ENCODE measurements at places on chromosomes 13 and 19.

GRCh38 chr19:4229179-4229931 is at the start of gene EBI3:
TSS of gene EBI3 (plus strand) at chr19:4229523. CDS start at chr19:4229551, 28 bp downstream.
- DNase-seq: no peak

GRCh38 chr19:3007975-3008374 is 21.1 kb downstream of the TLE2 start:
- DNase-seq: no peak

DNA sequence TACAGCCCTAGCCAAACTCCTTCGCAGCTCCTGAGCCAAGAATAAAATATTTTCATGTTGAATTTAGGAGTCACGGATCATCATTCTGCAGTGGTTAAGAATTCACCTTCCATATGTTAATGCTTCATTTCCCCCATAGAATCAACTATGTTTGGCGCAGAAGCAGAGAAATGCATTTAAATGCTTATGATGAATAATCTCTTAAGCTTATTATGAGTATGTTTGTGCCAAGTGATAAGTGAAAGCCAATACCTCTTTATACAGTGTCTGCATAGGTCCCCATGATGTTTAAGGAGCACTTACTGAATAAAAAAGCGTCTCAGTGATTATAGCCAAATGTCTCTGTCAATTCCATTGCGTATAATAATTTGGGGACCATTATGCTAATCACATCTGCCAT is 32.7 kb upstream of the POMP start:
- no peak for DNase-seq

- no peak for DNase-seq
Measured at GRCh38 chr13:66195238-66195637, 1034.9 kb downstream of the PCDH9 start.

DNA sequence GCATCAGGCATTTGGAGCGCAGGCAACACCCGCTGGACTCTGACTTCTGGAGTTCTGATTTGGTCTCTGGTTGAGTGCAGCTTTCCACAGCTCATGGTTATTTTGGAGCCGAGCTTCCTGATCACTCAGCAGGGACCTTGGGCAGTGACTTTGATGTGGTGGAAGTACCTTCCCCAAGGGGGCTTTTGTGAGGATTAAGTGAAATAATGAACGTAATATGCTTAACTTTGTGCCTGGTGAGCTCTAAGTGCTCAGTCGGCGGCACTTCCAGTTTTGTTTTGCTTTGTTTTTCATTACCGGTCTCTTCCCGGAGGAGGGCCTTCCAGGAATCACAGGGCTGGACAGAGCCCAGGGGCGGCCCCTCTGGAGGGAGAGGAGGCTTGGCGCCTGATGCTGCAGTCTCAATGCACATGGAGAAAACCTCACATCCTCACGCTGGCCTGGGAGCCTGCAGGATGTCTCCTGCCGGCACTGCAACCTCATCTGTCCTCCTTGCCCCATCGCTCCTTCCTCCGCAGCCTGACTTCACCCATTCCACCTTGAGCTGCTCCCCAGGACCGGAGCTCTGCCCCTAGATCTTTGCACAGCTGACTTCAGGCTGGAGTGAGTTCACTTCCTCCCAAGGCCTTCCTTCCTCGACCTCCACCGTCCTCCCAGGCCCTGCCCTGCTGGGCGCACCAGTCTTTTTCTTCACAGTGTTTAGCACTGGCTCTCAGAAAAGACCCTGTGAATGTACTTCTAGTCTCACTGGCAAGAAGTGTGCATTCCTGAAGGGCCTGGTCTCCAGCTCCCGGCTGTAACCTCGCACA is 1.5 kb downstream of the PLEKHF1 start:
- DNase-seq: no peak

GRCh38 chr13:44273991-44274770 is 99.4 kb upstream of the SERP2 start:
- DNase-seq: no peak

DNA sequence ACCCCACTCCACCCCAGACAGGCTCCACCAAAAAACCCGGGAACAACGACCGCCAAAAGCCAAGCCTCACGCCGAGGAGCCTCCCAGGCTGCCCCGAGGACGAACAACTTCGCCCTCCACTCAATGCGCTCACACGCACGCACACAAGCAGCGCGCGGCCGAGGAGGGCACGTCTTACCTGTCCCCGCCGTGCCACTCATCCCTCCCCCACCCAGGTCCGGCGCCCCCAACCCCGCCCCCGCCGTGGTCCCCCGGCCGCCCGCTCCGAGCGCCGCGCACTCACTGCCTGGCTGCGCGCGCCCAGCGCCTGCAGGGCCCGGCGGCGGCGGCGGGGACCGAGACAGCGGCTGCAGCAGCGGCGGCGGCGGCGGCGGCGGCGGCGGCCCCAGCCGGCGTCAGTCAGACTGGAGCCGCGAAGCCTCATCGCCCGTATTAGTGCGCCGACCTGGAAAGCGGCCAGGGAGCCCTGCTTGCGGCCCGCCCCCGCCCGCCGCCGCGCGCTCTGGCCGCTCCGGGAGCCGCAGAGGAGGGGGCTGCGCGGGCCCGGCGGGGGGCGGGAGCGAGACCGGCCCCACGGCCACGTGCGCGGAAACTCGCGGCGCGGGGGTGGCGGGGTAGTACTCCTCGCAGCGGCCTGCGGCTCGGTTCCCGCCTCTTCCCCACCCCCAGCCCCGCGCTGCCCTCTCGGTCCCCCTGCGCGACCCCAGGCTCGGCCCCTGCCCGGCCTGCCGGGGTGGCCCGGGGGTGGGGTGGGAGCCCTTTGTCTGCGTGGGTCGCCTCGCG is at the start of gene SMAD9:
Gene SMAD9, minus strand, starts transcription at position 406 of the 783 bp plus-strand sequence. CDS start 40,549 bp downstream, outside the sequence.
- DNase-seq: peak; percentile 37

Measured in fibroblast of skin of left quadriceps (primary cell).